ENCODE measurements at places on chromosomes 2 and 18.

- DNase-seq: no peak
Observed at GRCh38 chr2:168686452-168687191, 115.8 kb upstream of the NOSTRIN start.

DNA sequence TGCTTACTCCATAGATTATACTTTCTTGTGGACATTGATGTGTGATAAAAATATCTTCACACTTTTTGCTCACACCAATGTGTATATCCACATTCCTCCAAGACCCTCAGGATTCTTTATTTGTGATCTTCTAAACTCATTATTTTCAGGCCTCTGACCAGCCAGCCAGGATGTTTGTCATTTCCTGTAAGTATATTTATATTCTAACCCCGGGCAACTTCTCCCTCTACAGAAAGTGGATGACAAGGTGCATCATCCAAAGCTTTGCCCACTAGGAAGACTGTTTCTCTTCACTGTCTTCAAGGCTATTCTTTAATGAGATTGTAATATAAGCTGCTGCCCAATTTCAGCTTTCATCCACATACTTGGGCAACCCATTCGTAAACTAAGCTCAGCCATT, 3.6 kb upstream of the CWC22 start:
- DNase-seq: no peak

DNA sequence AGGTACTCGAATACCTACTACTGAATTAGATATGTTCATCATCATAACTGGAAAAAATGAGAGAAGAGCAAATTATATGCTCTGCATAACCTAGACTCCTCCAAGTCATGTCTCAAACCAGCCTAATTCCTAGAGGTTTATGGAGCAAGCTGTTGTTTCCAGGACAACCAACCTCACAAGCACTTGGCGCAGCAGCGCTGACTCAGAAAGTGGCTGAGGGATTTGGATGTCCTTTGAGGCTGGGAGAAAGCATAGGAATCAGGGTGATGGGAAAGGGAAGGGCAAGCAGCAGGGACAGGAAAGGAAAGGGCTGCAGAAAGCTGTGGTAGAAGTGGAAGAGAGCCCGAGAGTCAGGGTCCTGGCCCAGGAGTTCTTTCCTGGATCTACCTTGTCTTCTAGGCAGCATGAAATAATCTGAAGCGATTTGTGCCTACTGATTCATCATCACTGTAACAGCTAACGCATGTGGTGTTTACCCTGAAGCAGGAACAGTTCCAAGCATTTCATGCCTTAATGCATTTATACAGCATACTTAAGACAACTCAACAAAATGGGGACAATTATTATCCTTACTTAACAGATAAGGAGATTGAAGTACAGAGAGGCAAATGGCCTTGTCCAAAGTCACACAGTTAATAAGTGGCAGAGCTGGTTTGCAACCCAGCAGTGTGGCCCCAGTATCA, 3.7 kb downstream of the PLEK start:
- peak; percentile 84 for DNase-seq

DNA sequence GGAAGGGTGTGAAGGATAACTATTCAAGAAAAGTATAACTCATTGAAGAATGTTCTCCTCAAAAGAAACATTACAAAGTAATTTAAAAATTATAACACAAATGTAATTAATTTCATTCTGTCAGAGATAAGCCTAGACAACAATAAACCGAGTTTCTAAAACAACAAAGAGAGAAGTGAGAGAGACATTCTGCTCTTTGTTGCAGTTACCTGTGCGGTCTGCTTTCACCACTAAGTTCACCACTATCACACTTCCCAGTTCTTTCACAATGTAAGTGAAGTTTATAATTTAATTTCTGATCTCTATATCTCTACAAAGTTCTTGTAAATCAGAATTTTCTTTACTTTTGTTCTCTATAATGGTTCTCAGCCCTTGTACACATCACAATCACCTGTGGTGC, 76.3 kb upstream of the FRZB start:
- no peak for DNase-seq

DNA sequence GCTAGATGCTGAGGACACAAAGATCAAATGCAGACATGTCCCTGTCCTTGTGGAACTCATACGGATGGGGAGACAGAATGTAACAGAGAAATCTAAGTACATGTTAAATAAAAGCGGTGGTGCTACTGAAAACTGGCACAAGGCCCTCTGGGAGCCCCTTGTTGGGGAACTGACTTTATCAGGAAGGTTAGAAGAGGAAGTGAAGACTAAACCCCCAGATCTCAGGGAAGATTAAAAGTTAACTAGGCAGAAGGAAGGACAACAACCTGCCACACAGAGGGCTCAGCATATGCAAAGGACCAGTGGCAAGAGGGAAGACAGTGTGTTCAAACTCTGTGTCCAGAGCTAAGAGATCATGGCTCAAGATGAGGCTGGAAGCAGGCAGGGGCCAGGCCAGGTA, 4.8 kb downstream of the CACNB4 start:
- DNase-seq: no peak

- peak; percentile 27 for DNase-seq
Observed at GRCh38 chr2:152222975-152223637, 47.5 kb upstream of the STAM2 start.

DNA sequence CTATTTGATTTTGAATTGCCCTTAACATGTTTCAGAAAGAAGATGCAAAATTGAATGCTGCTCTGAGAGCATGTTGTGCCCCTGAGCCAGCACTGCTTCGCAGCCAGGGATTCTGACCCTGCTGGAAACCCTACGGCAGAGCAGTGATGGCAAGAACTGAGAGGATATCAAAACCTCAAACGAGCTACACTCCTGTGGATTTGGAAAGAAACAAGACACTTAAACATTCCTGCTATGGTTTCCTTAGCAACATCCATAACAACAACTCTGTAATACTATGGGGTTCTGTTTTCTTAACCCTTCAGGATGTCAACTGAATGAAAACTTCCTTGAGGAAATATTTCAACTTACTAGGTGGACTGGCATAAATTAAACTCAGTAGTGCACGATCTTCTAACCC, 649.1 kb downstream of the NYAP2 start:
- peak; percentile 17 for DNase-seq

DNA sequence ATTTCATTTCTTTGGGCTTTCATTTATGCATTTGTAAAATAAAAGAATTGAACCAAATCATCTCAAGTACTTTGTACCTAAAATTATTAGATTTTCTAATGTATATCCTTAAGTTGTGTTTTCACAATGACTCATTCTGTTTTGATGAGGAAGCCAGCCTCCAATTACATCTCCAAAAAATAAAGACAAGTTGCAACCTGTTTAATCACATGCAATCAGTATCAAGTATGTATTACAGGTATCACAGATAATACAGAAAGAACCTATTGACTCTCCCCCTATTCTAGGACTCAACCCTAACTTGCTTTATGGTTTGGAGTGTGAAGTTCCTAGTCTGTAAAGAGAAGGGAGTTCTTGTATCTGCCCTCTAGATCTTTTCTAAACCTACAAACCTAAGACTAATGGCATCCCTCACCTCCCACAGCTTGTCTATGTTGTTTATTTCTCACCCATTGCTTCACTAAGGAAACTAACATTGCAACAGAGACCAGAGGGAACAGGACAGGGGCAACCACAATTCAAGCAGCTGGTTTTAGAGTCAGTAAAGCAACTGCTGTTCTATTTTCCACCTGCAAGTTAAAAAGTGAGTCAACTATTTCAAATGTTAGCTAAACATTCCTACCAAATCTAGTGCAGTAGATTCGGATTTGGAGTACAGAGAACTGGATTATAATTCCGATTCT, 141.1 kb upstream of the ETAA1 start:
- DNase-seq: no peak

DNA sequence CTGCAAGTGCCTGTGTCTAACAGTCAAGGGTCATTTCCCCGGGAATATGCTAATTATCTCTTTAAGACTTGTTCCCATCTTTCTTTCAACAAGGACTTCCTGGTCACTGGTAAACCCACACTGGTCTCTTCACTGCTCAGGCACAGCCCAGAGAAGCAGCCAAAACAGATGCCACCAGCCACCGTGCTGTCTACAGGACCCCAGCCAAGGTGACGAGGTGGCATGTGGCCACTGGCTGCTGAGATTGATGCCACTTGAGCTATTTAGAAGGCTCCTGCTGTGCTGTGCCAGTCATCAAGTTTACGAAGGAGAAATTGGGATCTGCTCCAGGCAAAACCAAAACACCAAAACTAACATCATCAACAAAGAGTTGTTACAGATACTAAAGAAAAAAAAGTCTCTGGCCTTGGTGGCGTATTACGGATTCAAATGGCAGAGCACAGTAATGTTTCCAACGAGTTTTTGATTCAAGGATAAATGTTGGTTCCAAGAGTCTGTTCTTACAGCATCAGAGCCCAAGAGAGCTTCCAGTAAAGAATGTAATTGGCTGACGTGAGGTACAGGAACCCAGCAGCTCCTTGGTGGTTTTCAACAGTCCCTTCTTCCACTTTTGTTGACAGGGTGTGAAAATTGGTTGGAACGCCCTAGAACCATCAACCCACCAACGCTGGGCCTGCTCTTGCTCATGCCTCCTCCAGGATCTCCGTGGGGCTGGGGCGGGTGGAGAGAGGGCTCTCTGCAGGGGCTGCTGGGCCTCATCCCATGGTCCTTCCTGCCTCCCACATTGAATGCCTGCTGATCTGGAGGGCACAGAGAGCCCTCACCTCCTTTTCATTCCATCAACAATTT, 63.7 kb upstream of the ZCCHC2 start:
- DNase-seq: no peak

GRCh38 chr2:238418196-238418998, 8.3 kb upstream of the ASB1 start:
- DNase-seq: no peak

DNA sequence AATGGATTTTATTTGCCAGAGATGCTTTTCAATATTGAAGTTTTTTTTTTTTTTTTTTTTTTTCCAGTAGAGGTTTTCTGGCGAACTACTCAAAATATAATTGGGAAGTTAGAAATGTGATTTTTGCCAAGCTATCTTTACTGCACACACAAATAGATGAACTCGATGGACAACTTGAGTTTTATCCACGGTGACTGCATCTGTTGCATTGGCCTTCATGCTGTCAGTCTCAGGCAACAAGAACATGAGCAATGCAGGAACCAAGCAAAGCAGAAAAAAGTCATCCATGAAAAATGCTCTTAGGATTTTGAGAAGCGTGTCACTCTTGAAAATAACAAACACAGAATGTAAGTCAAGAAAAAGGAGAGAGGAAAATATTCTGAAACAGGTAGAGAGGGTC, 22.7 kb upstream of the HDAC4 start:
- DNase-seq: no peak

- DNase-seq: peak; percentile 85
Observed at GRCh38 chr18:3624935-3625741, 175.2 kb downstream of the TGIF1 start.

GRCh38 chr2:157476953-157477709, 33.2 kb upstream of the CYTIP start:
- DNase-seq: no peak

GRCh38 chr18:7872569-7872968, 305.5 kb downstream of the PTPRM start:
- DNase-seq: peak; percentile 55

DNA sequence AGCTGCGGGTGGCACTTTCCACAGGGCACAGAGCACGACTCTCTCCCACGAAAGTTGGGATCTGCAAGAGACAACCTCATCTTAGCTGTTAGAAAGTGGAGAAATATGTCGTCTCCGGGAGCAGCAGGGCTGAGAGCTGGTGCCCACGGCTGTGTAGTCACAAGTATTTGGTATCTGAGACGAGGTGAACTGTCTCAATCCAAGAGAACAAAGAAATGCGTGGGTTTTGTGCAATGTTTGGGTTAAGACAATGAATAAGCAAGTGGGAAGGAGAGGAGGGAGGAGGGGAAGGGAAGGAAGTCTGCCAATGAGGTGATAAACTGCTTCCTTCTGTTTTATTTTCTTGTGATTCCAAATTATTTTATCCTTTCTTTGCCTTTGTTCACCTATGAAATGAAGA, 18.0 kb downstream of the DYTN start:
- DNase-seq: no peak

GRCh38 chr18:78720456-78721237, 259.0 kb upstream of the SALL3 start:
- DNase-seq: no peak

GRCh38 chr18:24659827-24660720, 199.6 kb downstream of the HRH4 start:
- DNase-seq: peak; percentile 50

GRCh38 chr2:157318884-157319283, 6.7 kb downstream of the ERMN start:
- no peak for DNase-seq

DNA sequence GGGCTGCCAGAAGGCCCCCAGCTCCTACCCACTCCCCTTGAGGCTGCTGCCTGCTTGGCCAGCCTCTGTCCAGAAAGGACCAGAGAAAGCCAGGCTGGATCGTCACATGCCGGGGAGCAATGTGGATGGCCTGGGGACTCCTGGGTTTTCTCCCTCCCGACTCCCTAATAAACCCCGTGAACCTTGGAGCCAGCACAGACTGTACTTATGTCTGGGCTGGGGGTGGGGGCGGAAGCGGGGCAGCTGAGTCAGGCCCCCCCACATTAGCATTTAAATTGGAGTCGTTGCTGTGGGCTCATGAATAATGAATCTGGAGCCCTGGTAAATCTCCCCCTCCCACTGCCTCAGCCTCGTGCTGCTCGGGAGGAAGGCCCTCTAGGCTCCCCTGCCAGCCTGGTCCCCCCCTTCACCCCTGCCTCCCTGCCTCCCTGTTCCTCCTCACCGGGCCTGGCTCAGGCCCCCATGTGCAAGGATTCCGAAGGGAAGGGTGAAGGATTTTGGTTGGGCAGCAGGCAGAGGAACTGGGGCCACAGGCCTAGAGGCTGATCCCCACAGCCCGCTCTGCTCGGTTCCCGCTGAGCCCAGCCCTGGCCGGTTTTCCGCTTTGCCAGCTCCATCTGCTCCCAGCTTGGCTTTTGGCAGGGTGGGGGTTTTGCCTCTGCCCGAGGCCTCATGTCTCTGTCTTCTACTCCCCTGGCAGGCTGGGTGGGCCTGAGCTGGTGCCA, 7.3 kb upstream of the ASIC4 start:
- no peak for DNase-seq

DNA sequence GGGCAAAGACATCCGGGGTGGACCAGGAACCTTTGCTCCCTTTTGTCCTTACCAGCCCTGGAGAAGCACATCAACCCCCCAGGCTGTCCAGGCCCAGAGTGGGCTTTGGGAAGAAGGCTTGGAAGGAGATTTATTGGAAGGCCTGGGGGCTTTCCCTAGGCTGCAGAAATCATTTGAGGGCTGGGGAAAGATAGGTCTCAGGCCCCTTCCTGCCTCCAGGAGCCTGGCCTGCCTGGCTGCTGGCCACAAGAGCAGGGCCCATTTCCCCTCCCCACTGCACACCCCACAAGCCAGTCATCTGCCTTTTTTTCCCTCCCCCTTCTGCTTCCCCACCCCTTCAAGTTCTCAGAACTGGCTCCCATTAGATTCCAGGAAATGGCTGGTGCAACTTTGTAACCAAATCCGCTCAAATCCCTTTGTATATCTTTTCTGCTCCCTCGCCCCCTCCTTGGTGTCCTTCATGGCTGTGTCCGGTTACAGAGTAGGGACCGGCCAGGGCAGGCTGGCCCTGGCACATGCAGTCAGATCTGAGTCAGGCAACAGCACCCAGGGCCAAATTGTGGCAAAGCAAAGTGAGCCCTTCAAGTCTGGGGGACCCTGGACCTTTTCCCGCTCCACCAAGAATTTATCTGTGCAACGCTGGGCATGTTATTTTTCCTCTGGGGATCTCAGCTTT, 20.8 kb upstream of the TNP1 start:
- no peak for DNase-seq

- peak; percentile 18 for DNase-seq
Observed at GRCh38 chr2:207770602-207771404, 1.1 kb upstream of the FZD5 start.

GRCh38 chr2:9179572-9180201, 26.9 kb upstream of the ASAP2 start:
- DNase-seq: peak; percentile 88

- no peak for DNase-seq
Observed at GRCh38 chr18:13909141-13909940, 6.0 kb downstream of the MC2R start.

Data from AG08395 (cell line).